Right ventricle myocardium inferior (tissue), 1 donor: ENCODE measurements at places on chromosomes 3 and 15. TPM values are rescaled to one million over a fixed set of nuclear protein-coding genes. Genes with fewer than 3 reads are reported as not detected.
A peak's percentile ranks its signal among the peaks of the same experiment; 100 is the strongest.

Gene FEZF2
- total RNA-seq = not detected

Gene PDZRN3
- total RNA-seq = 130 TPM

- DNase-seq = no peak
These were observed 684.6 kb upstream of the CCDC54 start for GRCh38 chr3:106692624-106693023.

GRCh38 chr3:146326875-146327543 lies 76.1 kb upstream of the PLSCR4 start:
- DNase-seq = no peak

- no peak for DNase-seq
These were observed 34.6 kb upstream of the APEH start for GRCh38 chr3:49639551-49639950.

DNA sequence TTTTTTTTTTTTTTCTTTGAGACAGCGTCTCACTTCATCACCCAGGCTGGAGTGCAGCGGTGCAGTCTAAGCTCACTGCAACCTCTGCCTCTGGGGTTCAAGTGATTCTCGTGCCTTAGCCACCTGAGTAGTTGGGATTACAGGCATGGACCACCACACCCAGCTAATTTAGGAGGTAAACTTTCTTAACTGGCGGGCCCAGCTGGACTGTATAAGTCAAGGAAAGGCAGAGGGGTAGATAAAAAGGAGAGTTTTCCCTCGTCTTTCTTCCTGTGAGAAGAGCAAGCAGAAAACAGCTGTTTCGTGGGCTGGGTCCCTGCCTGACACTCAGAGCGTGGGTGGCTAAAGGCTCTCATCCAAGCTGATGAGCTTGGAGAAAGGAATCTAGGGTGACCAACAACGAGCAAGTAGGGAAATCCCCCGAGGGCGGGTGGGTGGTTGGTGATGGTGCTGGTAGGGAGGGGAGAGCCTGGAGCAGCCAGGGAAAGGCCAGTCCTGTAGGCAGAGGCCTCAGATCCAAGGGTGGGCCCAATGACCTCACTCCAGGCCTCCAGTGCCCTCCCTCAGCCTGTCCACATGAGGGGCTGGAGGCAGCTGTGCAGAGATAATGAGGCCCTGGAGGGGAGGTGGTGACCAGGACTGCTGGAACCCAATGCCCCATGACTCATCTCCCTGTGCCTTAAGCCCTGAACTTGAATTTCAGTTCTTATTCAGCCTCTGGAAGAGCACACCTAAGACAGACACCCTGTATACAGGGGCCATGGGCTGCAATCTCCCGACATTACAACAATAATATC lies 43.1 kb upstream of the LIMD1 start:
- peak; percentile 86 for DNase-seq

Gene ZKSCAN7
- 2.1 TPM for total RNA-seq

DNA sequence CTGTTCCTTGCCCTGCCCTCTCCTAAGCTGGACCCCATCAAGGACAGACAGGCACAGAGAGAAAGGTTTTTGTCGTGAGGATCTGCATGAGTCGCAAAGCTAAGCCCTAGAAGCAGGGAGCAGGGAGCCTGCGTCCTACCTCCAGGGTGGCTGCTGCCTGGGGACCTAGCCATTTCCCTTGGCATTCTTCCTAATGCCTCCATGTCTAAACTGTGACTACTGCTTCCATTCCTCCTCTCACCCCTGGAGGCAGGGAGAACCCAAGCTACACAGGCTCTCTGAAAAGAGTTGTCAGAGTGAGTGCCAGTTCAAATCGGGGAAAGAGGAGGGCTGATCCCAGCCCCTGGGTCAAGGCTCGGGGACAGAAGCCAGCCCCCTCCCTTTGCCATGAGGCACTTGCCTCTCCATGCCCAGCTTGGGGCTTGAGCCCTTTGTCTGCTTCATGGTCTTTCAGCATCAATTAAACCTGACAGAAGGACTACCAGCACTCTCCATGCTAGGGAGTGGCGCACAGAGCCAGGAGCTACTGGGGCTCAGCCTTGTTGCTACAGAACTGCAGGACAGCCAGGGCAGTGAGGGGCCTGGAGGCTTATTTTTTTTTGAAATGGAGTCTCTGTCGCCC lies 2.4 kb downstream of the GCHFR start:
- no peak for DNase-seq

Gene LRRC34
- 1.6 TPM for total RNA-seq

DNA sequence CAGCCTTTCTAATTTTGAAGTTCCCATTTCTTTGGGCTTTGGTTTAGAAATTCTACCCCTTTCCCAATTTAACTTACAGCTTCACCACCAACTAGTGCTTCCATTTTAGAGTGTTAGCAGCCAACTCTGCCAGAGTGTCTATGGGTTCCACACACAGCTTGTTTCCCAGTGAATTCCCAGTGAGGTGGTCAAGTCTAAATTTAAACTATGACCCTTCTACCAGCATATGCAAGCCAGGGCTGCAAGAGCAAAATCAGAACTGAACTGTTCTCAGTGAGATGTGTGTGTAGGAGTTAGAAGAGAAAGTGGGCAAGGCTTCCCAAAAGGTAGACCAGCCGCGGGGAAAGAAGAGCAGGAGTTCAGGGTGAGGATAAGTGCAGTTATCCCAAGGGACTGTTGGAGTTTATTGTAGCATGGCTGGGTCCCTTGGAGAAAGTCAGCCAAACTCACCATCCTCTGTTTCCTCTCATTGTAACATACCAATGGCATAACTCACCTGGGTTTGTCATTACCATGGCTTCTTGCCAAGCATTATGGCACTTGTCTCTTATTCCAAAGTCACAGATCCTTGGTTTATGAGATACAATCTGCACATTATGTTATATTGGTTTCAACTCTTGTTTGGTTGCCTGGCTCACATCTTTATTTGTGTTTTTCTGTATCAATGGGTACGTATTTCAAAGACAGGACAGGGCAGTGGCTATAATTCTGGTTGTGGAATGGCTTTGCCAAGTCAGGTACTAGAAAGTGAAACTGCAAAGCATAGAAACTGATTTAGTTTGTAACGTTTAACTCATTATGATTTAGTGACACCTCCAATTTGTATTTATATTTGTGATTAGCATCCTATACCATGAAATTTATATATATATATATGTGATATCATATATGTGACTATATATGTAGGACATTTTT lies 130.2 kb upstream of the UMPS start:
- DNase-seq = no peak

DNA sequence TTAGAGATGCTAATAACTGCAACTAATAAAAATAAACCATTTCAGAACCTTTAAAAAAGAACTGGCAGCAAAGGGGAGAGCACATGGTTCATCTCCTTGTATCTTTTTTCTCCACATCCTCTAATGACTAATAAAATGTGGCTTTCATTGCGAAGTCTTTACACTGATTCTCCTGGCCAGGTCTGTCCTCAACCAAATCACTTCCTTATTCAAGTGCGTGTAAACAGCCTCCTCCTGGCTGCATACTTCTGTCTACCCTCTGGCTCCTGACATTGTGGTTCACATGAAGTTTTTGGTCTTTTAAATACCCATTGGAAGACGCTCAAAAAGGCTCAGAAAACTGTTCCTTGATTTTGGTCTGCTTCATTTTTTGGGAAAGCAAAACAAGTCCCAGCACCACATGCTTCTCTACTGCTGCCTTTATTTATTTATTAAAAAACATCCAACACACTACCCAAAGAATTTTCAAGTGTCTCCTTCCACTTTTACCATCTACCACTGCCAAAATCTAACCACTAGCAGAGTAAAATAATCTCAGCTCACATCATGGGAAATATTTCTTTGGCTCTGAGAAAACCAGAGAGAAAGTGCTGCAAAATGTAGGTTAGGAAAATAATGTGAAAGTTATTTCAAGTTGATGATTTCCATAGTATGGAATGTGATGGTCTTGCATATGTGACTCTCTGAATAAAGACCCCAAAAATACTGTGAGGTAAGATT lies 85.1 kb downstream of the EFL1 start:
- no peak for DNase-seq

GRCh38 chr15:96355568-96356187 lies 25.2 kb downstream of the NR2F2 start:
- no peak for DNase-seq

- DNase-seq = no peak
These were observed 42.3 kb downstream of the CGNL1 start for GRCh38 chr15:57418635-57419034.

DNA sequence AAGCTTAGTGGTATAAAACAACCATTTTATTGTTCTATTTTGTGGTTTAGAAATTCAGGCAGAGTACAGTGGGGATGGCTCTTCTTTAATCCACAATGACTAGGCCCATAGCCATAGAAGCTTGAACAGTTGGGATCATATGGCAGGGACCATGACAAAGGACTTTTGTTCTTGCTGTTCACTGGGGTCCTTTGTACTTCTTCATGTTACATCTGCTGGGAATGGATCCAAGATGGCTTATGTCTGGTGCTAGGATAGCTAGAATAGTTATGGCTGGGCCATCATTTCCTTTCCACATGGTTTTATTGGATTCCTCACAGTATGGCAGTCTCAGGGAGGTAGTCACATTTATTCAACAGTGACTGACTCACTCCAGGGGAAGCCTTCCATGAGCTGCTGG lies 427.9 kb upstream of the AGTR1 start:
- DNase-seq = no peak

- peak; percentile 80 for DNase-seq
These were observed 758 bp upstream of the SNX33 start for GRCh38 chr15:75646944-75647364.

DNA sequence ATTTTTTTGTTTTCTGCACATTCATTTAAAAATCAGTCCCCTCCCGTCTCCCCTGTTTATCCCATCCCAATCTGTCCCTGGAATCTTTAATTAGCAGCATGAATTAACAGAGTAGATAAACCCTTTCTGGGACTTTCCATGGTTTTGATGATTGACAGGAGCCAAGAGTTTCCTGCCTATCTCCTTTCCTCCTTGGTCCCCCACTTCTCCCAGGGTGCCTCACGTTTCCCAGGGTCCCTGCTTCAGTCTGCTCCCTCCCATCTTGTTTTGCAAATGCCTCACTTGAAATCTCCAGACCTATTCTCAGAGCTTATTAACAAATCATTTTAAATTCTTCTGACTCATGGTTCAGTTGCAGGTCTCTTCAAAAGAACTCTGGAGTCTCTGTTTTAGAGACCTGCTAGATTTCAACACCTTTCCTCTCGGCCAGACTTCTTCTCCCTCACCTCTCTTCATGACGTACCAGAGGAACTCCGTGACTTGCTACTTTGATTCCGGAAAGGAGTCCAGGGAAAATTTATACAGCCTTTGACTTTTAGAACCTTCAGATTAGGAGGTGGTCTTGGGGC lies 238.5 kb downstream of the ITPR1 start:
- DNase-seq = no peak

Gene SLC51A
- total RNA-seq = 0.60 TPM

Gene GABRR3
- total RNA-seq = not detected

Gene GNB5
- total RNA-seq = 10.6 TPM

Gene GNB4
- total RNA-seq = 15.8 TPM

Gene NEO1
- 13.4 TPM for total RNA-seq

Gene RSL24D1
- 41.0 TPM for total RNA-seq

DNA sequence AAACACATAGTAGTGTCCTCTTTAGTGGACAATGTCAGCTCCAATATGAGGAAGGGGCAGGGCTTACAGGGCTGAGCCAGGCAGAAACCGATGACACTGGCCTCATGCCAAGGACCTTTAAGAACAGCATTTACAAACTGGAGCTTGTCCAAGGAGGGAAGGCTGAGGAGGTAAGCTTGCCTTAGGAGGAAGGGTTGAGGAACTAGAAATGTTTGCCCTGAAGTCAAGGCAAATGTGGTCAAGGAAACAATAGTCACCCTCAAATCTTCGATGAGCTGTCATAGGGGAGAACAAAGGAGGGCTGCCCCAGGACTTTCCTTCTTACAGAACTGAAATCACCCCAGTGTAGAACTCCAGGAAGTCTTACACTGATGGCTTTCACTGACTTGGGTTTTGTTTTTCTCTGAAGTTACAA lies 136.4 kb downstream of the LIPC start:
- DNase-seq = no peak

Gene TNFAIP8L3
- 8.5 TPM for total RNA-seq

Gene TNFSF10
- 15.7 TPM for total RNA-seq

GRCh38 chr15:68875377-68876116 lies 54.8 kb upstream of the SPESP1 start:
- DNase-seq = peak; percentile 96

Gene GHRL
- 0.30 TPM for total RNA-seq

GRCh38 chr3:42979044-42979972 lies at the start of gene GASK1A:
GASK1A (plus strand) TSS chr3:42979311; CDS start chr3:42979643, 332 bp downstream.
- peak; percentile 83 for DNase-seq

Gene DUOXA2
- total RNA-seq = not detected

- DNase-seq = no peak
These were observed 1.1 kb downstream of the IGDCC3 start for GRCh38 chr15:65376767-65377104.

Gene PLOD2
- 19.7 TPM for total RNA-seq
